ENCODE measurements at places on chromosomes 13 and 19.

GRCh38 chr19:35868823-35869326, 501 bp downstream of the APLP1 start:
- no peak for DNase-seq

DNA sequence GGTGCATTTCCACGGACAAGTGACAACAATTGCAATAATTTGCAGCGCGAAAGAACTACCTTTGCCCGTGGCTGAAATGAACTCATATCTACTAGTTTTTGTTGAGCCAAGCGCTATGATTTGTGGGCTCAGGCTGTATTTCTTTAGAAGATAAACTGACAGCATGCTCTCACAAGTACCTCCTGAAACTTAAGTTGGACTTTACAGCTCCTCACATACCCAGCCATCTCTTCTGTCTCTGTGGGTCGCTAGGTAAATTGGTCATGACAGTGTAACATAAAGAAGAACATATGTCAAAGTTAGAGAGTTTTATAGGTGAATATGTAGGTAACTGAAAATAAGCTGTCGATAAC, 839 bp downstream of the COG6 start:
- DNase-seq = no peak

DNA sequence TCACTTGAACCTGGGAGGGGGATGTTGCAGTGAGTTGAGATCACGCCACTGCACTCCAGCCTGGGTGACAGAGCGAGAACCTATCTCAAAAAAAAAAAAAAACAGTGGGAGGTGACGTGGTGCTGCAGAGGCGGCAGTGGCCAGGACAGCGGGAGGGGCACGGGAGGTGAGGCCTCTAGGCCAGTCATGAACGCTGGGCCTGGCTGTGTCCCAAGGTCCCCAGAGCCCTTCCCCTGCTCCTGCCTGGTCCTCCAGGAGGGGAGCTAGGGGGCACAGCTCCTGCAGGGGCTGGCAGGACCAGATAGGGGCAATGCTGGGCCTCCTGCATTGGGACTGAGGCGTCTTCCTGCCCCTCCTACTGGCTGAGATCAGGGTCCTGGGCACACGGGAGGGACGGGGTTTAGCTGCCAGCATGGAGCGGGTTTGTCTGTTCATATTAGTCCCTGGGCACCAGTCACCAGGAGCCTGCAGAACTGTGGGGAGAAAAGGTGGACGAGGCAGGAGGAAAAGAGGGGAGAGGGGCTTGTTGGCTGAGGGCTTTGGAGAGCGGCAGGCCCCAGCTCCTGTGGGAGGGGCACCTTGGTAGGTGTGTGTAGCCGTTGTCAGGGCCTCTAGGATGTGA, 4.5 kb downstream of the MAP2K7 start:
- no peak for DNase-seq

- no peak for DNase-seq
Measured at GRCh38 chr19:1081301-1082164, 13.6 kb downstream of the POLR2E start.

- DNase-seq = no peak
Measured at GRCh38 chr19:4439243-4439642, 18.4 kb downstream of the UBXN6 start.

DNA sequence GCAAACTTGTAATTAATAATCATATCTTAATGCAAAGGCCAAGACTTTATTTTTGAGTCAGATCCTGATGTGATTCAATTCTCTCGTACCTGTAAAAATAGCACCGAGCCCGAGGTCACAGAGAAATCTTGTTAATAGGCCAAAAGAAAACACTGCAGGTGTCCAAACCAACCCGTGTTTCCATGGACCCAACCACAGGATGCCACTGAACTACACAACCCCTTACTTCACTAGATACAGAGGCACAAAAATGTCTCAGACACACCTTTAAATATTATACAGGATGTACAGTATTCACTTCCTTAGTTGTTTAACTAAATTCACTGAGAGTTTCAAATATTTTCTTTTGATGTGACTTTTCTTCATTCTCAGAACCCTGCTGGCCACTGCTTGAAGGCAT, 530.9 kb downstream of the MYO16 start:
- no peak for DNase-seq

- no peak for DNase-seq
Measured at GRCh38 chr13:50511877-50512341, 331.6 kb downstream of the DLEU7 start.

DNA sequence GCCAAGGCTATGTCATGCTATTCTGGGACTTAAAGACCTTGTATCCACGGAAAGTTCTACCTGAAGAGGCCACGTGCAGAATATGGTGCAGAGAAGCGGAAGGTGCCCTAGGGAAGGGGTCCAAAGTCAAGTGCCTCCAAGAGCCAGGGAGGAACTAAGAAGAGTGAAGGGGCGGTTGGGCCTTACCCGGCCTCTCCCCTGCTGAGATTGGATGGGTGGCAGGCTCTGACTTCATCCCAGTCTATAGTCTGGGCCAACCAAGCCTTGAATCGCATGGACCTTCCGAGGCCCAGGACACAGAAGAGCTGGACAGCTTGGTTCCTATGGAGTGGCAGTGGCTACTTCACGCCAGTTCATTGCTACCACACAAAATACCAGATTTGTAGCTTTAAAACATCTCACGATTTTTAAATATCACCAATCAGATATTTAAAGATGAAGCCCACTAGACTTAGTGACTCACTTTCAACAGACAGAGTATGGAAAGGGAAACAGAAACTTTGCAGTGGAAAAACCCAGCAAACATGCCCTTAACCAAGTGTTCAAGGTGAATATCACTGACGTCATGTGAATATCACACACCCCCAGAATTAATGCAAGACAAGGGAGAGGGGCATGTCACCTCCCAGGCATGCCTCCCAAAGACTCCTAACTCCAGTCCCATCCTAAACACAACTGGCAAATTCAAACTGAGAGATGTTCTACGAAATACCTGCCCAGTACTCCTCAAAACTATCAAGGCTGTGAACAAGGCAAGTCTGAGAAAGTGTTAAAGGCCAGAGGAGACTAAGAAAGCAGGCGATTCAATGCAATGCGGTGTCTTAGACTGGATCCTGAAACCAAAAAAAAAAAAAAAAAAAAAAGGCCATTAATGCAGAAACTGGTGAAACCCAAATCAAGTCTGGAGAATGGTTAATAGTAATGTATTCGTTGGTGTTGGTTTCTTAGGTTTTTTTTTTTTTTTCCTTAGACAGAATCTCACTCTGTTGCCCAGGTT, 10.2 kb downstream of the C19orf12 start:
- no peak for DNase-seq

GRCh38 chr13:47220453-47221140, 323.7 kb upstream of the HTR2A start:
- DNase-seq = no peak

DNA sequence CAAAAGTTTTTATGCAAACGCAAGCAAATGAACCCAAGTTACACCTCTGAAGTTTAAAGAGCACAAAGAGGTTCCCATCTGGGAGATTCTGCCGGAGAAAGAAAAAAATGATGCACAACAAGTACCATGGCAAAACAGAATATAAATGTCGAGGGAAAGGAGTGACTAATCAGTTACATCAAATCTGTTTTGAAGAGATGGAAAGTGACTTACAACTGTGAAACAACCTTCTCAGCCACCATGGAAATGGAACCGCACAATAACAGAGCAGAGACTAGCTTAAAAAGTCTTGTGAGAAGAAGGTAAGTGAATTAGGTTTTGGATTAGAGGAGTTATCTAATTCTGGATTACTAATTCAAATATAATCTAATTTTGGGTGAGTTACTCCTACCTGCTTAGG, 2.4 kb downstream of the HSPH1 start:
- DNase-seq = no peak

- no peak for DNase-seq
Measured at GRCh38 chr13:45728759-45729158, 26.6 kb downstream of the CBY2 start.

Data from CD4-positive, alpha-beta T cell (primary cell).